Activated T-cell treated with anti-CD3 and anti-CD28 coated beads for 1 hour (primary cell): ENCODE measurements at places on chromosomes 3 and 15.

GRCh38 chr3:52454938-52455282 lies 494 bp upstream of the NISCH start:
- no peak for DNase-seq

DNA sequence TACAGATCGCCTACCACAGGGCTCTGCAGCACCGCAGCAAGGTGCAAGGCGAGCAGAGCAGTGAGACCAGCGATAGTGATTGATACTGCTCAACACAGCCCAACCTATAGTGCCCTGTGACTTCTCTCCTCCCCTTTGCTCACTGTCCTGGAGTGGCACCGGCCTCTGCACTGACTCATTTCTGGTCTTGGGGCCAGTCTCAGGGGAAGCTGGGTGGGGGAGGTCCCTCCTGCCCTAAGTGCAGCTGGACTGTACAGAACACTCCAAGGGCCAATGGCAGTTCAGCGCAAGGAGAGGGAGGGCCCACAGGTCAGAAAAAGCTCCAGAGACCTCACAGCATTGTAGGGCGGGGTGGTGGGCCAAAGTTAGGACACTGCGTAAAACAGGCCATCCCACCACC lies 2.5 kb upstream of the OGG1 start:
- DNase-seq: no peak

GRCh38 chr15:89127054-89127702 lies 38.9 kb downstream of the ABHD2 start:
- DNase-seq: no peak

- no peak for DNase-seq
Measured at GRCh38 chr3:99943931-99944761, 126.5 kb downstream of the CMSS1 start.

GRCh38 chr3:190357468-190357867 lies 30.5 kb upstream of the CLDN16 start:
- no peak for DNase-seq

DNA sequence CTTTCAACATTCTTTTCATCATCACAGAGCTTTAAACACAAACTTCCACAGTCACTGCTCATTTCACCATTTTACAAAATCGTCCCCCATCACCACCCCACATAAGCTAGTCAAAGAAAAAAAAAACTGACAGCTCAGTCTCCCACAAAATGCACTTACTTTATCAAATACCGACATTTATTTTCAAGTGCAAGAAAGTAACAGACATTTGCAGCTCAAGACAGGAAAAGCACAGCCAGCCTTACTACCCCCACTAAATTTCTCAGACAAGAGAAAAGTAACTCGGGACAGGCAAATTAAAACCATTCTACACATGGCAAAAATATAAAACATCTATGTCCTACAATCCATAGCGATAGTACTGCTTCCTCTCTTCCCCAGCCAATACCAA lies 402.4 kb downstream of the SHQ1 start:
- no peak for DNase-seq

DNA sequence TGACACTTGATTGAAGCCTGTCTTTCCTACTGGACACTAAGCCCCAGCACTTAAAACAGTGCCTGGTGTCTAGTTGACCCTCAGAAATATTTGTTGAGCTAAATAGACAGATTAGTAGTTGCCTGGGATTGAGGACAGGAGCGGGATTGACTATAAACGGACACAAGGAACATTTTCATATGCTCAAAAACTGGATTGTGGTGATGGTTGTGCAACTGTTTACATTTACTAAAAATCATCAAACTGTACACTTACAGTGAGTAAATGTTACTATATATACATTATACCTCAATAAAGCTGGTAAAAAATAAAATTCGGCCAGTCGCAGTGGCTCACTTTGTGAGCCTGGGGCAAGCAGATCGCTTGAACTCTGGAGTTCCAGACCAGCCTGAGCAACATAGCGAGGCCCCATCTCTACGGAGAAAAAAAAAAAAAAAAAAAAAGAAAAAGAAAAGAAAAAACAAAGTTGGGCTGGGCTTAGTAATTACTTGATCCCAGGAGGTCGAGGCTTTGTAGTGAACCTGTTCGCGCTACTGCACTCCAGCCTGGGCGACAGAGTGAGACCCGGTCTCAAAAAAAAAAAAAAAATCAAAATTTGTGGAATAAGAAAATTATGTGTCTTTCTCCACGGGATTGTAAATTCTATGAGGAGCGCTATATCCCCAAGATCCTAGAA lies 632 bp upstream of the IDH3A start:
- DNase-seq: no peak

GRCh38 chr3:138463724-138464490 lies 29.5 kb downstream of the ESYT3 start:
- no peak for DNase-seq

DNA sequence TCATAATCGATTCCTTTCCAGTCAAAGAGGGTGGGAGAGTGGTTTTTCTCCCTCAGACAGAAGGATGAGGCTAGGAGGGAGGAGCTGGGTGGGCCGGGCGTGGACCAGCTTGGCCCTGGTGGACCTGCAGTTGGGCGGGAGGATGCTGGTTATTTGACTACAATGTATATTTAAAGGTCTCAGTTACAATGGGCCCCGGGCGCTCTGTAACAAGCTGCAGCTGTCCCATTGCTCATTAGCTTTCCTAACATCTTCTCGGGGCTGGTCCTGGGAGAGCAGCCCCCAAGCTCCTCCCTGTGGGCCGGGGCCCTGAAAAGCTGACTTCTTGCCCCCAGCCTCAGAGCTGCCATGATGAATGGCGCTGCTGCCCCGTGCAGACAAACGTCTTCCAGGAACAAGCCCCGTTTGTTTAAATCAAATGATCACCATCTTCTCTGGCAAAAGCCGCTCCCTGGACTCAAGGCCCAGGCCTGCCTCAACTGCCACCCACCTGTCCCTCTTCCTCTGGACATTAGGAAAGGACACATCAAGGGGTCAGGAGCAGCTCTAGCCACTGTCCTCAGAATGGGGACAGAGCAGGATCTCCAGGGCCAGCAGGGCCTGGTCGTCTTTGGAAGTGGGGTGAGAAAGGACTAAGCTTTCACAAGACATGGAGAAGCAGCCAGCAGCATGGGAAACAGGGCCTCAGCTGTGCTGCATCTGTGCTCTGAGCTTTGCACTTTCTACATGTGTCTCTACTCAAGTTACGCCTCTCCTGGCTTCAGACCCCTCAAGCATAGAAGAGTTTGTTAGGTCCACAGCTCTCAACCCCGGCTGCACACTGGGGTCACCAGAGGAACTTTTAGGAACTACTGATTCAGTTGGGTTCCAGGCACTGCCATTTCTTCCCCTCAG lies 38.6 kb downstream of the MAGEF1 start:
- DNase-seq: no peak

DNA sequence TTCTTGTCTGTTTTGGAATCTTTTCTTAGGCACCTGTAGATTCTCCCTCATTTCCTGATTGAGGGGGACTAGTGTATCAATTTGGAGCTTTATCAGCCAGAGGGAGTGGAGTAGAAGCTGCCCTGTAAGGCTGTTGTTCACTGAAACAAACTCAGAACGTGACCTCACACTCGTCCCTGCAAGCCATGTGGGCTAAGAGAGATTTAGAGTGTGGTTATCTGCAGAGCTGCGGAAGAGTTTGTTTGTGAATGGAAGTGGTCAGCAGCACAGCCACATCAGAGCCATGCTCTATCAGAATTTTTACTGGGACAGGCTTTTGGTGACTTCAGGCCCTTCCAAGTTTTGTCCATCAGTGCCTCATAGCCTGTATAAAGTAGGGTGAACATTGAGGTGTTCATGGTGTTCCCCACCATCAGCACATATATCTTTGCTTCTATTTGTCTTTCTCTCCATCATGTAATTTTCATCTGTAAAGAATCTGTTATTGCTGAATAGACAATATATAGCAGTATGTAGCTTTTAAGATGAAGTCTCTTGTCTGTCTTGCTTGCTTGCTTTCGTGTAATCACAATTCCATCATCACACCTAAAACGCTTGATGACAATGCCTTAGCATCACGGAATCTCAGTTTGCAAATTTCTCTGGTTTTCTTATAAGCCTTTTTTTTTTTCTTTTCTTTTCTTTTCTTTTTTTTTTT lies 37.0 kb downstream of the LARS2 start:
- no peak for DNase-seq

- DNase-seq: no peak
Measured at GRCh38 chr3:52237006-52237656, 1.8 kb downstream of the TWF2 start.

GRCh38 chr3:111763001-111763471 lies 96.0 kb upstream of the PHLDB2 start:
- DNase-seq: no peak
